Activated CD4-positive, alpha-beta T cell treated with anti-CD3 and anti-CD28 coated beads, Interleukin-2, amount 10 ng/mL, durations not matched to agents 7 days and 5 days (primary cell): ENCODE measurements at places on chromosomes 1 and 21. TPM values are rescaled to one million over a fixed set of nuclear protein-coding genes. Genes with fewer than 3 reads are reported as not detected.

Gene NUP210L
- 0.12 TPM for total RNA-seq

Gene RSPH1
- total RNA-seq: not detected

Gene TMOD4
- total RNA-seq: 2.0 TPM

Gene ATP1A4
- not detected for total RNA-seq

Gene CDC20
- total RNA-seq: 176 TPM
